ENCODE measurements at places on chromosomes 13 and 19. TPM values are rescaled to one million over a fixed set of nuclear protein-coding genes. Genes with fewer than 3 reads are reported as not detected.

FCGBP gene
- 0.32 TPM for total RNA-seq

TMEM221 gene
- total RNA-seq = 0.12 TPM

VAV1 gene
- not detected for total RNA-seq

ZNF418 gene
- total RNA-seq = 6.3 TPM

USHBP1 gene
- total RNA-seq = not detected

OVOL3 gene
- not detected for total RNA-seq

Measured in hair follicle dermal papilla cell (primary cell).